ENCODE measurements at places on chromosomes 6 and 20.
A peak's percentile ranks its signal among the peaks of the same experiment; 100 is the strongest.

DNA sequence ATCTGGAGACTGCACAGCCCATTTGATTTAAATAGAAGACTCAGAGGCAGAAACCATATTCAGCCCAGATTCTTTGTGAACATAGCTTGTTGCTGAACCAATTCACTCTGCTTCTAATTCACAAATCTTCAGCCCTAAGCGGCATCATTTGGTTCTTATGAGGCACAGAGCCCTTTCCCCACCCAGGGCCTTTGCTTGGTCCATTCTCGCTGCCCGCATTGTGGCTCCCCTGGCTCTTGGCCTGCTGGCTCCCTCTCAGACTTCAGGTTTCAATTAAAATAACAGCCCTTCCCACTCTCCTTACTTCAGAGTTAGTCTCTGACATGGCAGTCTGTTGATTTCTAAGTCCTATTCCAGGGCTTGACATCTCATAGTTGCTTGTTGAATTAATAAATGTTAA, 9.4 kb upstream of the TMEM14A start:
- no peak for DNase-seq

DNA sequence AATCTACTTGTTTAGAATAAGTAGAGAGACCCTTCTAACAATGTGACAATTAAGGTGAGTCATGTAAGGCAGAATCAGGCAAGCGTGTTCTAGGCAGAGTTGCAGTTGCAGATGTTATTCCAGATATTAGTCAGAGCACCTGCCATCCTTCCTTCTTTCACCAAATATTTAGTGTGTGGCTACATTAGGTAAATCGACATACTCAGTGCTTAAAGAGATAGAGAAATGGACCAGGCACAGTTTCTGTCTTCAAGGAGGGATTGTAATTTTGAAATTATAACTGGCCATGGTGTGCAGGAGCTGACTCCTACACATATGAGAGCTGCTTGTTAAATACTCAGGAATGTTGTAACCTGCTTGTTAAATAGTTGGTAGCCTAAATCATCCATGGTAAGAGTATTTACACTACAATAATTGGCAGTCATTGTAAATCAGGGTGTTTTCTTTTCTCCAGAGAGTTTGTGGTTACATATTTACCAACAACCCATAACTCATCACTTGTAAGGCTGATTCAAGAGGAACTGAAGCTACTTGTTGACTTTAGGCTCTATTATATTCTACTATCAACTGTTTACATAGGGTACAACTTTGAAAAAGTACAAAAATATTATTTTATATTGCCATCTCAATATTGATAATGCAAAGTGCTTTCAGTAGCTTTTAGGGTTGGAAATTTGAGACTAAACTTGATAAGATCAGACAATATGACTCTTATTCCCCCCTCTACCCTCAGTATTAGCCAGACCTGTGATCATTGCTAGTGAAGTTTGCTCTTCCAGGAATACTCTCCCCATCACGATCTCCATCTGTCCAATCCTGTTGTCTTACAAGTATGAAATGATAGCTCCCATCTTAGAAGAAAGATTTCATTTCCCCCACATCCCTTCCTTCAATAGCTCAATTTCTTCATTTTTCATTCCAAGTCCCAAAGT, 607.1 kb downstream of the COL12A1 start:
- DNase-seq: no peak

- no peak for DNase-seq
Measured at GRCh38 chr6:27837625-27838057, 74.6 kb downstream of the OR2B2 start.

GRCh38 chr6:88024696-88025095, 22.9 kb upstream of the SPACA1 start:
- no peak for DNase-seq

- DNase-seq: no peak
Measured at GRCh38 chr6:69571234-69571633, 225.6 kb downstream of the LMBRD1 start.

DNA sequence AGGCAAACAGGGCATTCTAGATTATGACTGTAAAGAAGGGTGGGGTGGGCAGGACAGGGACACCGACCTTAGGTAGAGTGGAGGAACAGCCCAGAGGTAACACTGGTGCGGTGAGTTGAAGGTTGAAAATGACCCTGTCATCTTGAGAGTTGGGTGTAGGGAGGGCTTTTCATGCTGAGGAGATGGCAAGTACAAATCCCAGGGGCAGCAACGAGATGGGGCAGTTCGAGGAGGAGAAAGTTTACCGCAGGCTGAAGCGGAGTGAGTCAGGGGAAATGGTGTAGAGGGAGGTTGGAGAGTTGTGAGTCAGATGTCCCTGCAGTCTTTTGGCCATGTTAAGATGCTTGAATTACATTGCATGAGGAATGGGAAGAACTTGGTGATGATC, 101.1 kb downstream of the HIVEP1 start:
- DNase-seq: peak; percentile 21

GRCh38 chr20:25050501-25051350, 7.2 kb downstream of the ACSS1 start:
- no peak for DNase-seq

- no peak for DNase-seq
Measured at GRCh38 chr6:52937908-52938307, 28.4 kb upstream of the GSTA3 start.

DNA sequence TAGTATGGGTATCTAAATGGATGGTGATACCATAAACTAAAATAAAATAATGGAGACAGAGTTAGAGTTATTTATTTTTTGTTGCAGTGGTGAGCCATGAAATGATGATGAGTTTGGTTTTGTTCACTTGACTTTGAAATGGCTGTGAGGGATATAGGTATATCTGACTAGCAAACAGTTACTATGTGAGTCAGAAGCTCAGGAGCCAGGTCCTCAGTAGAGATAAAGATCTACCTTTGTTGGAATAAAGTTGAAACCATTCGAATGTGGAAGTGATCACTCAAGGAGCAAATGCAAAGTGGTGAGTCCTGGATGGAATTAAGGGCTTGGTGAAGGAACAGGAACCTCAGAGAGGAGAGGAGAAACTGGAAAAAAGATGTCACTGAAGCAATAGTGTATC, 86.0 kb upstream of the TPD52L1 start:
- DNase-seq: no peak

- DNase-seq: no peak
Measured at GRCh38 chr6:158415666-158416065, 103.4 kb downstream of the TULP4 start.

DNA sequence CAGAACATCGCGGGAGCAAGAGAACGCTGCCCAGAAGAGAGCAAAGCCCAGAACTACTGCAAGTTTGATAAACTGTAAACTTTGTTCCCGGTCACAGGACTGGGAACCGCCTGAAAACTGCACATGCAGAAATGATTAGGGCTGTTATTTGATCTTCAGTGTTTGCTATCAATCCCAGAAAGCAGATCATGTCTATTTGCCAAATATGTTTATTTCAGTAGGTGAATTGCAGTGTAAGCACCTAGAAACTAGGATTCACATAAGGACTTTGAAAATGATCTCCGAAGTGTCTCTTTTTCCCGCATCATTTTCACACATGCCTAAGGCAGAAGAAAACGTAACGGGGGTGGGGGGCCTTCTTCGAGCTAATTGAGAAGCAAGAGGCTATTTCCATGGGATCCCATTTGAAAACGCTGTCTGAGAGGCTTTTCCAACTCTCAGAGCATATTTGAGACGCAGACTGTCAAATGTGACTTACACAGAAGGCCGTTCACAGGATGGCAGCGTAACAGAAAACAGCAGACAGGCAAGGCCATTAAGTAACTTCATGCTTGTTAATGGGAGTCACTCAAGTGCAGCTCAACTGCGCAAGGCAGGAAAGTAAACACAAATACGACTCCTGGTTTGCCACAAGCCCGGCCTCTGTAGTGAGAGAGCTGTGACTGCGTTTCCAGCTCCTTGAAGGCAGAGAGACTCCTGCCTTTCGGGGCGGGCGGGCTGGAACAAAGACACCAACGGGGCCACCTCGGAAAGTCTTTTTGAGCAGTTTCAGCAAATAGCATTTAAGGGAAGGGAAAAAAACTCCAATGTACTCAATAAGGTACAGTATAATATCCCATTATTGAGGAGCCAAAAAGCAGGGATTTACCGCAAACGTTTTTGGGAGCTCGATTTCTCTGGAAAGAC, 144.7 kb upstream of the ZNF217 start:
- DNase-seq: peak; percentile 63

- DNase-seq: no peak
Measured at GRCh38 chr20:31861385-31862156, 8.8 kb downstream of the DUSP15 start.

DNA sequence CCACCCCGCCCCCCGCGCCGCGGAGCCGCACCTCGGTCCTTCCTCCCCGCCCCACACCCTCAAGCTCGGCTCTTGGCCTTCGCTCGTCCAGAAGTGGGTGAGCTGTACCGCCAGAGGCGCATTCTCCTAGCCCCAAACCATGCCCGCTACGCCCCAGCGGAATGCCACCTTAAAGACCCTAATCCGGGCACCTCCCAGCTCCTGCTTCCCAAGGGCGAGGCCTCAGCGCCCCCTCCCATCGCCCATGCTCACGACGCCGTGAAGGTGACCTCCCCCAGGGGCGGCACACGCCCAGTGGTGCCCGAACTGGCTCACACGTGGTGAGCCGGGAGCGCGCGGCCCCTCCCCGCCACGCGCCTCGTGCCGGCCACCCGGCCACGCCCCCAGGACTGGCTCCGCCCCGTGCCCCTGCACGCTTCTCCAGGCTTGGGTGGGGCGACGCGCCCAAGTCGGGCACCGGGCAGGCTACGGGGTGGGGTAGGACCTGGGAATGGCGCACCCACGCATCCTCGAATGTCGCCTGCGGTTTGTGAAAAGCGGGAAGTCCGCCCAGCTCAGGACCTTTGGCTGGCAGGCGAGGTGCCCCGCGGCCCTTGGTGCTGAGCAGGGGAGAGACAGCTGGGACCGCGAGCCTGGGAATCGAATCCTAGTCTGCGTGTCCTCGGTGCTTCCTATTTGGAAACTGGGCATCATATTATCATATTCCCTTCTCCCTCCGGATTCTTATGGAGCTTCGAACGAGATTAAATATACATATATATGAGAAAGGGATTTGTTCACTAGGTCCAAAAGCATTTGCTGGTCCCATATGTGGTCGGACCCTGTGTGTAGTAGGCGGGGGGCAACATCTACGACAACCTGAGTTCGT, 941 bp upstream of the SOX12 start:
- no peak for DNase-seq

DNA sequence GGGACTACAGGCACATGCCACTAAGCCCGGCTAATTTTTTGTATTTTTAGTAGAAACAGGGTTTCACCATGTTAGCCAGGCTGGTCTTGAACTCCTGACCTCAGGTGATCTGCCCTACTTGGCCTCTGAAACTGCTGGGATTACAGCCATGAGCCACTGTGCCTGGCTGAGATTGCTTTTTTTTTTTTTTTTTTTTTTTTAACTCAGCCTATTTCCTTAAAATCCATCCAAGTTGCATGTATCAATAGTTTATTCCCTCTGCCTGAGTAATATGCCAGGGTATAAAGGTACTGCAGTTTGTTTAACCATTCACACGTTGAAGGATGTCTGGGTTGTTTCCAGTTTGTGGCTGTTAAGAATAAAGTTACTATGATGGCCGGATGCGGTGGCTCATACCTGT, 10.7 kb downstream of the SLX4IP start:
- DNase-seq: no peak
